Kasumi-1 (cell line): ENCODE measurements at places on chromosomes 1 and 21.

GRCh38 chr1:6165027-6165426, 15.1 kb downstream of the CHD5 start:
- no peak for DNase-seq

DNA sequence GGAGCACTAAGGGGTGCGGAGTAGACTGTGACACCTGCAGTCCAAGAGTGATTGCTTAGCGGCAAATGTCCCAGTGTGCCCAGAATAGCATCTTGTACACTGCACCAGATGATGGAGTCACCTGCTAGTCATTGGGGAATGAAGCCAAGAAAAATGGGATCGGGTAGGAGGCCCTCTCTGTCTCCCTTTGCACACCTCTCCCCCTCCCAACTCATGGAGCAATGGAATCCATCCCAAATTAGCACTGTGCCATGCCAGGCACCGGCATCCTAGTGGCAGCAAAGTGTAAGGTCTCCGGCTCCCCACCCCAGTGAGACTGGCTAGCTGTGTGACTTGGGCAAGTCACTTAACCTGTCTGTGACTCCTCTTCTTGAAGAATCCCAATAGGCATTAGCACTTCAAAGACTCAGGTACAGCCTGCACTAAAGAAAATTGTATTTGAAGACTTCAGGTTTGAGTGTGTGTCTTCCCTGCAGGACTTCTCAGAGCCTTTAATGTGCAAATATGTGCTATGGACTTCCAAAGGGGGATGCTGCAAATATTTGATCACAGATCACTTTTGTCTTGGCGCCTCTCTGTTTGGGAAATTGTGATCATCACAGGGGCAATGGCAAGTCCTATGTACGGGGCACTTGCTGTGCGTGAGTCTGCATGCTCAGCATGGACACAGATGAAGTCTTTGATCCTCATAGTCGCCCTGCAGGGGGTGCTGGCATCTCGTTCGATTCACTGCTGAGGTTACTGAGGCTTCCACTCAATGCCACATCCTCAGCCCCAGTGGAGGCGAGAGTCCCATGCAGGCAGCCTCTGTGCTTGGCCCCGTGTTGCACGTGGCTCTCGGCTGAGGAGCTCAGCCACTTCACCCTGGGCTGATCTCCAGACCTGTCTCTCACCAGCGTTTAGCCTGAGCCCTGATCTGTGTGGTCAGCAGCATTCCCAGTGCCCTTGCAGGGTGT, 272.9 kb upstream of the C1orf174 start:
- no peak for DNase-seq

DNA sequence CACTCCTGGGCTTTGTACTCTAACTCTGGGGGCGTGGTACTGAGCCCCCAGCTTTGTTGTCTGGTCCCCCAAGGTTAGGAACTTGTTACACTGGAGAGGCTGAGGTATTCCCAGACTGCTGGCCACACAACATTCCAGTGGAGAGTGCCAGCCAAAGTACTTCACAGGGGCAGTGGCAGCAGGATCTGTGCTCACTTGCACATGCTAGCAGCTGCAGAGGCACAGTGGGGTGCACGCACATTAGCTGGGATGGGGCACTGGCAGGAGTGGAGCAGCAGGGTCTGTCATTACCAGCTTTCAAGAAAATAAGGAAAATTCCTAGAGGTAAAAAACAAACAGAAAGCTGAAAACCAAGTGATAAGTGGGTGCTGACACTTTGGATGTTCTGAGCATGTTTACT, 31.0 kb downstream of the ZNF691 start:
- no peak for DNase-seq

GRCh38 chr1:219990782-219991510, 55.4 kb downstream of the EPRS1 start:
- DNase-seq, result peak; percentile 63

DNA sequence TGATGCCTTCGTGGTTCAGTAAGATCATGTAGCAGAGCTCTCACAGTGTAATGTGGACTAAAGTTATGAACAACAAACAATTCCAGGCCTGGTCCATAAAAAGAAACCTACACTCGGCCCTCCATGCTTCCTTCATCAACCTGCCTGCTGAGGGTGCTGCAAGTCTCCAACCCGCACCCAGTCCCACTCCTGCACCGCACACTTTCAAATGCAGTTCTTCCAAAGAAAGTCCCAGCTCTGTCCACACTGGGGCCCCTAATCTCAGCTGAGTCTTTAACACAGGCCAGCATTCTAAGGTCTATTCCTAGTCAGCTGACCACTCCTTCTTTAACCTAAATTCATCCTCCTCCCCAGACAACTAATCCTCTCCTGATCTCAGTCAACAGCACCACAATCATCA, 71.5 kb upstream of the NR5A2 start:
- DNase-seq, result no peak
